Mesenteric fat pad (tissue), 1 donor: ENCODE measurements at places on chromosomes 16 and 17.

GRCh38 chr17:81160306-81160705, 5.0 kb upstream of the PVALEF start:
- DNase-seq = no peak

DNA sequence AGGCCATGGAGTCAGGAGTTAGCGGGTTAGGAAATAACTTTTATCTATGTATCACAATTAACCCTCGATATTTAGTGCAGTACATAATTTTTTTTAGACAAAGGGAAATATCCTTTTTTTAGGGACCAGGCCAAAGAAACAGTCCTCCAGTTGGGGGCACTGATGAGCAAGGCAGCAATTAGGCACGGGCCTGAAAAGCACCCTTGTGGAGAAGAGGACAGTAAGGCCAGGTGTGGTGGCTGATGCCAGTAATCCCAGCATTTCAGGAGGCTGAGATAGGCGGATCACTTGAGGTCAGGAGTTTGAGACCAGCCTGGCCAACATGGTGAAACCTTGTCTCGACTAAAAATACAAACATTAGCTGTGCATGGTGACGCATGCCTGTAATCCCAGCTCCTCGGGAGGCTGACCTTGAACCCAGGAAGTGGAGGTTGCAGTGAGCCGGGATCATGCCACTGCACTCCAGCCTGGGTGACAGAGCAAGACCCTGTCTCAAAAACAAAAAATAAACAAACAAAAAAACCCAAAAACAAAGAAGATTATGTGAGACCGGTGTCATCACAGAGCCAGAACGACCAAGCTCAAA, 158.3 kb upstream of the NOL11 start:
- no peak for DNase-seq

DNA sequence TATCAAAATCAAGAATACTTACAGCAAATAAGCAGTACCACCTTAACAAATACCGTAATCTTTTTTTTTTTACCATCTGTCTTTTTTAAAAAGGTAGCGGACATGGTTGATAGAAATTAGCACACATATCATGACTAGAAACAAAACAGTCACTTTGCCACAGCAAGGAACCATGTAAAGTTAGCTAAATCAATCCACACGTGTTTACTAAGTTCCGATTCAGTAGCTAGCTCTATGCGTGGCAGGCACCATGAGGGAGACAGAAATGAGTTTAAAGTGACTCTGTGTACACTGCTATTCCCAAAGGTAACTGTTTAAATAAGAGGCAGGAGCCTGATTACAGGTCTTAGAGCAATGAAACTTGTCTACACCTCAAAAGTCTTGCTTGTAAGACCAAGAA, 108.6 kb downstream of the XYLT1 start:
- no peak for DNase-seq

- no peak for DNase-seq
These were observed 1.1 kb upstream of the UBE2I start for GRCh38 chr16:1308036-1308976.

DNA sequence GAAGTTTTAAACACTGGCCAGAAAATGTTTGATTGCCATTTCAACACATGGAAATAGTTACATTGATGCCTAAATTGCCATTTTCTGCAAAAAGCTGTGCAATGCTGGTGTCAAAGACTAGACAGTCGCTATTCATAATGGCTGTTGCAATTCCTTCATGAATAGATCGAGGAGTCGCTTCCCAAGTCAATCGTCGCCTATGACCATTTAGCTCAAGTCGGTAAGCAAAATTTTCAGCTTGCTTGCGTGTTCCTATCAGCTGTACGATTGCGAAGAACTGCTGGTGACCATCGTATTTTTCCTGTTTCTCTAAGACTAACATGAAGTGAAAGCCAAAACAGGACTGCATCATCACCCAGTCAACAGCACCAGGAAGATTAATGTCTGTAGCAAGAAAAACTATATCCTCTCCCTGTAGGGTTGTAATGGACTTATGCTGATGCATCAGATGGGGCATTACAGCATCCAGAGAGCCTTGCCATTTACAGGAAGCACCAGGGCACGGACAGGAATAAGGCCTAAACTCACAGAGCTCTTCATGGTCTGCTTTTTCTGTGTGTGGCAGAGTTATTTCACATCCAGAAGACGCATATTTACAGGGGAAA, 23.6 kb downstream of the SIAH1 start:
- DNase-seq = no peak

DNA sequence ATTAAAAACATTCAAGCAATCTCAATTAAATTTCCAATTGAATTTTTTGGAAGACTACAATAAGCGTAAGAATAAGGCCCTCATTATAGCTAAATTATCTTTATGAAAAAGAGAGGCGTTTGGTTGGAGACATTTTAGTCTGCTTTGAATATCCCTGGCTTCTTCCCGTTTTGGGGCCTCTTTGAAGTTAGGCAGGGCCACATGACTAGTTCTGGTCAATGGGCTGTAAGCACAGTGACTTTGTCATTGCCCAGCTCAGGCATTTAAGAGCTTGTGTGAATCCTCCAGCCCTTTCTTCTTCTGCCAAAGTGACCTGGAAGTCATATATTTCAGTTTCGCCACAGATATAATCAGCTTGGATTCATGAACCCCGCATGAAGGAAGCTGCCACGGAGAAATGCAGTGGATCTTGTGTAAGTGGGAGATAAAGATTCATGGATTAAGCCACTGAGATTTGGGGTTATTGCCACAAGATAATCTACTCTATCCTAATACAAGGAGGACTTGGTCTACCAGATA, 21.7 kb upstream of the UBTF start:
- DNase-seq = no peak

DNA sequence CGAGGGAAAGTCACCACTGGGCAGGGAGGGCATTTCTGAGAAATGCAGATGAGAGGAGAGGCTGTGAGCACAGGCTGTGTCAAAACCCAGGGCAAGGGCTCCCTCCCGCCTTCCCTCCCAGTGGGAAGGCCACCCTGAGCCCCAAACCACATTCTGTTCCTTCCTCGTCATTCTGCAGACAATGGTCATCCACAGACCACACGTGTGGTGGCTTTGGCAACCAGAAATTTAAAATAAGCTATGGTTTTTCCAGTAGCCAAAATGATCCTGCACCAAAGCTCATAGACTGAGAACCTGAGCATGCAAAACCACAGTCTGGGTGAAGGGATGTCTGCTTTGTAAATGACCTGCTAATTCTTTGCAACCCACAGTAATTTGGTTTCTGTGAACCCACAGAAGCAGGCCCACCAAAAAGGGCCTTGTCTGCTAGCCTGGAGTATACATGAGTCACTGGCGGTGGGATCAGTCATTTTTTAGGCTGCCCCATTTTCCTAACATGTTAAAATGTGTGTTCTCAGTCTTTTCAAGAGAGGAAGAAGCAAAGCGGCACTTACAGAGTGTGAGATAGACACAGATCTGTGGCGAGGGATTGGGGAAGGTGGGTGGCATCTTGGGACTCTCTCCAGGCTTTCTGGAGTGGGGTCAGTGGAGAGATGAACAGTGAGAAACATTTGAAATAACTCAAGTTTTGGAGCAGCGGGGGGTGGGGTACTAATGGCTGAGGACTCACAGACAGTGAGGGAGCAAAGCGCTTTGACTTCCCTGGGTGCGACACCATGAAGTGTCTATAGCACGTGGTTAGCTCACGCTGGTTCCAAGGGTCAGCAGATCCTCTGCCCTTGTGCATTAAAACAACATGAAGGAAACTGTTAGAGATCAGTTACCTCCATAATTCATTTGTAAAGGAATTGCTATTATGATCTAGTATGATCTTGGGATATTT, 20.5 kb downstream of the GRB7 start:
- peak; percentile 43 for DNase-seq

- DNase-seq = no peak
These were observed 12.3 kb downstream of the MEIOB start for GRCh38 chr16:1859650-1860049.

DNA sequence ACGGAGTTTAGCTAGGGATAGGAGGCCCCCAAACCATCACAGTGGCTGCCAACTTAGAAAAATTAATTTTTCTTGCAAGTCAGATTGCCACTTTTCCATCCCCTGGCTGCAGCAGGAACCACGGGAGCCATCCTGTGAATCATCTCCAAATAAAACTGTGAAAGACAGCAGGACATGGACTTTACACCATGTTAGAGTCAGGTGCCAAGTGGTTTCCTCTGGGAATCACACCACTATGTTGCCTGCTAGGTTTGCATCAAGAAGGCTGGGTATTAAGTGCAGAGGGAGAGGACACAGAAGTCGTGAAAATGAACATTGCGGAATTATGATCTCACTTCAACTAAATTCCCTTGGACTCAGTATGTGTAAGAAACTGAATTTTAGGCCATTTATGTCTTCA, 471.3 kb upstream of the GOT2 start:
- no peak for DNase-seq

DNA sequence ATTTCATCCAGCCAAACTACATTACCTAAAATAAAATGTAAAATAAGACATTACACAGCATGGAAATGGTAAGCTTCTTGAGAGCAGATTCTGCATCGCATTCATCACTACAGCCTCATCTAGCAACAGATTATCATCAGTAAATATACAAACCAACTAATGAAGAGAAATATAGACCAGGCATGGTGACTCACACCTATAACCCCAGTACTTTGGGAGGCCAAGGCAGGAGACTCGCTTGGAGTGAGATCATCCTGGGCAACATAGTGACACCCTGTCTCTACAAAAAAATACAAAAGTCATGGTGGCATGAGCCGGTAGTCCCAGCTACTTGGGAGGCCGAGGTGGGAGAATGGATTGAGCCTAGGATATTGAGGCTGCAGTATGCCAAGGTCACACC, 19.9 kb downstream of the NCBP3 start:
- DNase-seq = no peak

- no peak for DNase-seq
These were observed 102.8 kb downstream of the FOXL1 start for GRCh38 chr16:86681031-86681756.

- no peak for DNase-seq
These were observed 8.2 kb downstream of the RHBDF2 start for GRCh38 chr17:76492989-76493501.

- DNase-seq = no peak
These were observed 8.7 kb downstream of the GRN start for GRCh38 chr17:44353672-44354331.

GRCh38 chr16:72189865-72190371, 18.0 kb upstream of the PMFBP1 start:
- DNase-seq = no peak
